Hematopoietic multipotent progenitor cell treated with erythropoietin and hydrocortisone succinate and interleukin-3 and kit ligand, for 15 days (in vitro differentiated cells): ENCODE measurements at places on chromosomes 6 and 20.

GRCh38 chr6:124400261-124400999 is 561.8 kb upstream of the RNF217 start:
- DNase-seq, result no peak

- peak; percentile 4 for DNase-seq
These were observed 42.3 kb upstream of the OCSTAMP start for GRCh38 chr20:46592580-46593362.

DNA sequence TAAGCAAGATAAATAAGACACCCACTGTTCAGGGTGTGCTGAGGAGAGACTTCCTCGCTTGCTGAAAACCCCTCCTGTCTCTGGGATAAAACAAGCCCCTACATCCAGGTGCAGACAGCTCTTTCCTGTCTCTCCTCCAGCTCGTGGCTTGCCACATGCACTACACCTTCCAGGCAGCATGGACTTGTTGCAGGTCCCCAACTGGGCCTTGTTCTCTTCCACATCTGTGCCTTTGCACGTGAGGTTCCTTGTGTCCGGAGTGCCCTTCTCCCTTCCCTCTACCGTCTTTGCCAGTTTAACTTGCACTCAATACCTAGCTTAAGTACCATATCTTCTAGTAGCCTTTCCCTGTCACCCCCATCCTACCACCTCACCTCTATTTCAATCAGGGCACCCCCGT is 397.6 kb downstream of the RNGTT start:
- no peak for DNase-seq

DNA sequence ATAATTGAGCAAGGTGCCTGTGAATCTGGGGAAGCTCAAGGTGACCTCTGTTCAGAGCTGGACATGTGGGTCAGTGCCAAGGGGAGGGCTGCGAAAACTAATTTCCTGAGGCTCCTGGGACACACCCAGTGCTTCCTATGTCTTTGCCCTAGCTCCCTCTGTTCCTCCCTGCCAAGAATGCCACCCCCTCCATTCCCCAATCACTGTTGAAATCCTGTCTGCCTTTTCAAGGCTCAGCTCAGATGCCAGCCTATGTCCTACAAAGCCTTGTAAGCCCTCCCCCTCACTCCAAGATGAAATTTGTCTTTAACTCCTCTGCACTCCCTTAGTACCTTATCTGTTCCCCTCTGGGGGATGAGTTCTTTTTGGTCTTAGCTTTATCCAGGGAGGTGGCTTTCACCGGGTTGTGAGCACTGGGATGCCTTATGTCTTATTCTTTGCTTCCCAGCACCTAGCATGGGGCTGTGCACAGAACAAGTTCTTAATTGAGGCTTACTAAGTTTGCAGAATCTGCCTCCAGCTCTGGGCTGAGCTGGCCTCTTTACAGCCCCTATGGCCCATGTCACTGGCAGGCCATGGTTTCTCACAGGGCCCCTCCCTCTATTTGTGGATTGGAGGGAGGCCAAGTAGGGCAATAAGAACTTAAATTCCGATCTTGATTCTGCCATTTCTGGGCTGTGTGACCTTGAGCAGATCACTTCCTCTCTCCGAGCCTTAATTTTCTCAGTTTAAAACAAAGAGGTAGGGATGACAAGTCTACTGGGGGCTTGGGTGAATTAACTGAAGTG is 51.5 kb upstream of the EPB41L1 start:
- no peak for DNase-seq

DNA sequence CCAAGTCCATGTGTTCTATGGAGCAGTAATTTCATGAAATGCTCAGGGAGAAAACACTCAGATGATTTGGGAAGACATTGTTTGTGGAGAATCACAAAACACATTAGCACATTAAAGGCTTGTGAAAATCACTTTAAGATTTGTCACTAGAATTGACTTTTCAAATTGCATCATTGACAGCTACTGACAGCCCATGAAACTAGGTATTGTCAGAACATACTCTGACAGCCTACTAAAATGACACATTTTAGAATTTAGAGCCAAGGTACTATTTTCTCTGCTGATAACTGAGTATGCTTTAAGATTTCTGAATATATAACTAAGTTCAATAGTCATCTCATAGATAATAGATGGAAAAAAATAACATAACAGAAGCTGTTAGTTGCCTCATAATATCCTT is 67.4 kb upstream of the FOXC1 start:
- no peak for DNase-seq

GRCh38 chr6:110881546-110882273 is 7.1 kb downstream of the AMD1 start:
- no peak for DNase-seq
